Spleen (tissue), 13 donors: ENCODE measurements at places on chromosomes 5 and 9.
A peak's percentile ranks its signal among the peaks of the same experiment; 100 is the strongest.

DNA sequence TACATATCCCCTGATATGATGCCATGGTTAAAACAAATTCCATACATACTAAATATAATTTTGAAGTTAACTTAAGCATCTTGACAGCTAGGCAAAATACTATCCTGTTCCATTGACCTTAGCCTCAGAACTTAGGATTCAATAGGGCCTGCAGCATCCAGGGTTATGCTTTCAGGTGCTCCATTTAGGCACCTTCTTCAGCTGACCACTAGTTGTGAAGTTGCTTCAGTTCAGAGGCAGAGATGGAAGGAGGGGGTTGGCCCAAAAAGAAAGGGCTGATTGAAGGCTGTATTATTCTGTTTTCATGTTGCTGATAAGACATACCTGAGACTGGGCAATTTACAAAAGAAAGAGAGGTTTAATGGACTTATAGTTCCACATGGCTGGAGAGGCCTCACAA, 7.0 kb upstream of the NREP start:
- no peak overlapping the region for H3K27ac ChIP-seq
- no peaks in the 10 kb centered on the region for H3K36me3 ChIP-seq
- no peaks in the 10 kb centered on the region for H3K4me1 ChIP-seq

DNA sequence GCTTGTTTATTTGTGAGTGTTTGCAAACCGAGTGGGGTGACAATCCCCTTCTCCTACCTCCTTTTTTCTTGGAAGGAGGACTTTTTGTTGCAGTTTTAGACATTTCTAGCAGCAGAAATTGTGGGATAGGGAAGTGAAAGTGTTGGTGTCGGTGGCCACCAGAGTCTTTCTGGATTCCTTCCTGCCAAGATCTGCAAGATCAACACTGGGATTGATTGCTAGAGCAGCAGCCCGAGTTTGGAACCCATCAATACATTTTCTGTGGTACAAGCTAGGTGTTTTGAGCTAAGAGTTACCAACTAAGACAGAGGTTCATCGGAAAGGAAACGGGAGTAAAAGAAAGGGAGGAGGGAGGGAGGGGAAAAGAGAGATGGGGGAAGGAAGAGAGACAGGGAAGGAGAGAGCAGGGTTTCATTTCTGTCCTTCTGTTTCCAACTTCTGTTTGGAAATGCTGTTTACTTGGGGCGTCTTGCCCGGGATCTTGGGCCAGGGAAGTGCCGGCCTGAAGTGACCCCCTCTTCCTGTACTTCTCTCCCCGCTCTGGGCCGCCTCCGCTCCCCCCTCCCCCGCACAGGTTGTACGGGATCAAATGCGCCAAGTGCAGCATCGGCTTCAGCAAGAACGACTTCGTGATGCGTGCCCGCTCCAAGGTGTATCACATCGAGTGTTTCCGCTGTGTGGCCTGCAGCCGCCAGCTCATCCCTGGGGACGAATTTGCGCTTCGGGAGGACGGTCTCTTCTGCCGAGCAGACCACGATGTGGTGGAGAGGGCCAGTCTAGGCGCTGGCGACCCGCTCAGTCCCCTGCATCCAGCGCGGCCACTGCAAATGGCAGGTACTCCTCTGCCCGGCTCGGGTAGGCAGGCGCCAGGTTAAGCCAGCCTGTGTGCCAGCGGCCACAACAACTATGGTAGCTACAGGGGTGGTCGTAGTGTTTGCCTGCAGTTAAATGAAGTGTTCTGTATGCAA, 4.0 kb downstream of the ISL1 start:
- no peak overlapping the region for H3K4me3 ChIP-seq
- no peak overlapping the region for H3K27ac ChIP-seq
- H3K27me3 ChIP-seq: no peaks in the 10 kb centered on the region
- peaks cover 5% of the 10 kb centered on the region for H3K4me1 ChIP-seq
- no peak for DNase-seq

DNA sequence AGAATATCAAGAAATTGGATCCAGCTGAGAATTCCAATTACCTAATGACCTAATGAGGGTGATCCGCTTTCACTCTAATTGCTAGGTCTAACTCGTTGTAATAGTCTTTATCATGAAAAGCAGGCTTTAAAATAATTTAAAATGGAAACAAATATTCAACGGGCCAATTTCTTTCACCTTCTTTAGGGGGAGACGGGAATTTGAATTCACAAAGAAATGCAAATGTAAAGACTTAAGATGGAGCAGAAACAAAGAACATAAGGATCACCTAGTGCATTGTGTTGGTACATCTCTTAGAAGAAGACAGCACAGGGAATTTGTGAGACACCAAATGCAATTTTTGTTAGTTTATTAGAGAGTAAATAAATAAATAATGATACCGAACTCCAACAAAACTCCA, 1.5 kb upstream of the KCNN2 start:
- DNase-seq: no peak
- peak overlapping the region; percentile 49 for H3K4me3 ChIP-seq
- H3K4me1 ChIP-seq: peaks cover 38% of the 10 kb centered on the region
- H3K27ac ChIP-seq: no peak overlapping the region

- H3K4me3 ChIP-seq: no peak overlapping the region
- H3K4me1 ChIP-seq: no peaks in the 10 kb centered on the region
- no peaks in the 10 kb centered on the region for H3K27me3 ChIP-seq
Measured at GRCh38 chr9:8816361-8816760, 1016.8 kb upstream of the DMAC1 start.

- DNase-seq: peak; percentile 77
- H3K36me3 ChIP-seq: no peaks in the 10 kb centered on the region
- peaks cover 33% of the 10 kb centered on the region for H3K4me1 ChIP-seq
- H3K27ac ChIP-seq: no peak overlapping the region
Measured at GRCh38 chr9:137307255-137308056, 5.4 kb upstream of the NRARP start.

DNA sequence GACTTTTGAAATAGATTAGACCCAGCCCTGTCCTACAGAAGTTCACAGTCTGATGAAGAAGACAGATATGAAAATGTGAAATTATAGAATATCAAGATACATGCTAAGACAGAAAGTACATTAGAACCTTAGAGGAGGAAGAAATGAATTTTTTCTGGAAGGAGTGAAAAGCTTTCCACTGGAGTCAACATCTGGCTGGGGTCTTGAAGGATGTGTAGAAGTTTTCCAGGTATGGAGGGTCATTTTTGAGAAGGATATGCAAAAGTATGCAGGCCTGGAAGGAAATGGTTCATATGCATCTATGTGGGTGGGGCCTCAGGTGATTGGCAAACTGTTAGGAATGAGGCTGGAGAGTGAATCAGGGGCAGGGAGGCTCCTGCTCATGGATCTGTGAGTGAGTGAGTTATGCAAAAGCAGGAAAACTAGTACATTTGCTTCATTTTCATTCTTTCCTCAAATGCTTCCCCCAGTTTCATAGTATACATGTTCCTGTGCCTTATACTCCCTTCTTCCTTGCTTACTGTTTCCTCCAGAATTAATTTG, 142.3 kb downstream of the GRIA1 start:
- DNase-seq: no peak
- no peak overlapping the region for H3K27ac ChIP-seq
- H3K4me1 ChIP-seq: peaks cover 3% of the 10 kb centered on the region
- no peaks in the 10 kb centered on the region for H3K36me3 ChIP-seq

DNA sequence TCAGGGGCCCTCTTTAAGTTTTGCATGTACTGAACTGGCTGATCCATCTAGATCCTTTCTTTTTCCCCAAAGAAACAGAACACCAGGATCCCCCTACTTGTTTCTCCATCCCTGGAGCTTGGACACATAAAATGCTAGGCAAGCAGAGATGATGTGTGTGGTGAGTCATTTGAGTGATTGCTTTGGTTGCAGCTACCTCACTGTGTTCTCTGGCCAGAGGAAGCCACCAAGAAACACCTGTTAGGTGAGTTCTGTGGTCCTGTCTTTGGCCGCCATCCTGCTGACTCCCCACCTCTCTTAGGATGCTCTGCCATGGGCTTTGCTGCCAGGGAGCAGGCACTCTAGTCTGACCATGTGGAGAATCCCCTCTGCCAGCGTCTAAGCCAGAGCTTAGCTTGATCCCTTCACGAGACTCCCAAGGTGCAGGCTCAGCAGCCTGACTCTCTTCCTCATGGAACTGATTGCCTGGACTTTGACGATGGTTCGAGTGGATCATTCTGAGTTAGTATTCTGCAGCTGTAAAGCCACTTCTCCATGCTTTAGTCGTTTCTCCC, 27.3 kb upstream of the DENND1A start:
- H3K27me3 ChIP-seq: no peaks in the 10 kb centered on the region
- H3K36me3 ChIP-seq: no peaks in the 10 kb centered on the region
- H3K27ac ChIP-seq: no peak overlapping the region
- no peak overlapping the region for H3K4me3 ChIP-seq
- H3K4me1 ChIP-seq: no peaks in the 10 kb centered on the region
- no peak for DNase-seq

- peak overlapping the region; percentile 49 for H3K4me3 ChIP-seq
- peak overlapping the region; percentile 56 for H3K27ac ChIP-seq
- no peak for DNase-seq
- peaks cover 11% of the 10 kb centered on the region for H3K4me1 ChIP-seq
- peaks cover 32% of the 10 kb centered on the region for H3K27me3 ChIP-seq
- no peaks in the 10 kb centered on the region for H3K36me3 ChIP-seq
Measured at GRCh38 chr9:101485924-101486692, 47.5 kb upstream of the RNF20 start.

DNA sequence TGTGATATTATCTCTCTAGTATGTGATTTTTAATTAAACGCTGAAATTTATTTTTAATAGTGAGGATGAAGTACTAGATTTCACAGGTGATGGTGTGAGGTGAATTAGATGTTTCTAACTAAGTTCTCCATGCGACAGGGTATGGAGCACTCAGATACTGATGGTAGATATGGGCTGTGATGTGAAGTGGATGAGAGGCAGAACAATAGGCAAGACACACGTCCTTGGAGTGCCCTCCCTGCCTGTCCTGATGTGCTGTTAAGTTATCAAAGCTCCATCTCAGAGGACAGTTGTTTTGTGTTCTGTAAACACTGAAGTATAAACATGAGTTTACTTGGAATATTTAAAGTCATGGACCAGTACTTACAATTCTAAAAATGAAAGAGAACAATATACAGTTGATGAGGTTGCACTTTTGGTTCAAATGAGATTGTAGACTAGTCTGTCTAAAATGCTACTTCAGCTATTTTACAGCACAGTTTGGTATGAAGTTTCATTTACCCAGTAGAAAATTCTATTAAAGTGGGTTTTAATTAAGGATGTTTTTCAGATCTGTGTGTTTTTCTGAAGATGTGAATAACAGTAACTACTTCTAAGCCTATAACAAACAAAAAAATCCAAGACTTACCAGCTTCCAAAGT, 64.2 kb downstream of the C7 start:
- no peak overlapping the region for H3K4me3 ChIP-seq
- no peaks in the 10 kb centered on the region for H3K4me1 ChIP-seq
- DNase-seq: no peak
- H3K27me3 ChIP-seq: no peaks in the 10 kb centered on the region
